Stimulated activated CD4-positive, alpha-beta T cell treated with anti-CD3 and anti-CD28 coated beads, Interleukin-4, amount 100 ng/mL, for 1 hour (primary cell): ENCODE measurements at places on chromosomes 5 and 9.

GRCh38 chr5:150181766-150182545 is 7.9 kb upstream of the SLC6A7 start:
- no peak for DNase-seq

- DNase-seq, result no peak
Measured at GRCh38 chr5:60148366-60148765, 254.8 kb upstream of the PDE4D start.

GRCh38 chr9:4297786-4298254 is 2.0 kb downstream of the GLIS3 start:
- DNase-seq, result peak; percentile 47

GRCh38 chr9:78091731-78092130 is 60.1 kb upstream of the GNAQ start:
- DNase-seq, result no peak

DNA sequence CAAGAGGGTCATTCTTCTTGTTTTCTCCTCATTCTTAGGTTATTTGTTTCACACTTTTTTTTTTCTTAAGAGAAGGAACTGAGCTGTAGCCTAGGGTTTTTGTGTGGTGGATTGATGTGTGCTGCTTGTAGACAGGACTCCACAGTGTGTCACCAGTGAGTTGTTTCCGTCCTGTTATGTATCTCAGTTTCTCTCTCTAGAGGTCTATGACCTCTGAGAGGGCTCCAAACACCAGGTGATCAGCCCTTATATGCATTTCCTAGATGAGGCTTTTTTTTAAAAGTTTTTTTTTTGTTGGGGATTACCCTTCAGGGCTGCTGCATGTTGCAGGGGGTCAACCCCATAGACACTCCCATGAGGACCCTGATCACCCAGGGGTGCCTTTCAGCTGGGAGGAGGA is 124.2 kb upstream of the MAST4 start:
- DNase-seq, result no peak

DNA sequence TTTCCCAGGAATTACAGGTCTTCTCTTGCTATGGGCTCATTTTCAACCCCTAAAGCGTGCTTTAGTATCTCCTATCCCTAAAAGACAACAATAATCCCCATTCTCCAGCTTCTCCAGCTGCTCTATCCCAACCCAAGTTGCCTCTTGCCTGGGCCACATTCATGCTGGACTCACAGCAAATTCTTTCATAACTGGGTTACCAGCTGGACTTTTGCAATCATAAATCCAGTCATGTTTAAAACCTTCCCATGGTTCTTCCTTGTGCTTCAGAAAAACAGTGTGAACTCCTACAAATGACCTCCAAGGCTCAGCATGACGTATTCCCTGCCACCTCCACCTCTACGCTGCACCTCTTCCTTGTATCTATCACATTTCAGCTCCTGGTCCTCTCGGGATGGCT is 346.9 kb downstream of the GADD45G start:
- no peak for DNase-seq

DNA sequence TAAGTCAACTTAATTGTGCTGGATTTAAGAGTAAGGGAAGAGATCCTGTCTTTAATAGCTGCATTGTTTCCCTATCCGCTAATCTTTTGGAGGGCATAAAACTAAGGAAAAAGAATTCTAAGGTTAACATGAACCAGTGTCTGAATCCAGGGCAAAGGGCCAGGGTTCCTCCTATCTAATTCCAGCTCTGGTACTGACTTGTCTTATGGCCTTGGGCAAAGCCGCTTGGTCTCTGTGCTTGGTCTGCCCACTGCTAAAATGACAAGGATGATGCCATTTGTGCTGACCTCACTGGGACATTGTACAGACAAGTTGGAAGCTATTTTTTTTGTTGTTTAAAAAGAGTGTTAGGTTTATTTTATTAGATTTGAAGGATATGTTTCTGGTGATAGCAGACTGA is 334.7 kb upstream of the PIK3R1 start:
- DNase-seq, result no peak

GRCh38 chr5:122541388-122541787 is 229.4 kb downstream of the SNCAIP start:
- no peak for DNase-seq

DNA sequence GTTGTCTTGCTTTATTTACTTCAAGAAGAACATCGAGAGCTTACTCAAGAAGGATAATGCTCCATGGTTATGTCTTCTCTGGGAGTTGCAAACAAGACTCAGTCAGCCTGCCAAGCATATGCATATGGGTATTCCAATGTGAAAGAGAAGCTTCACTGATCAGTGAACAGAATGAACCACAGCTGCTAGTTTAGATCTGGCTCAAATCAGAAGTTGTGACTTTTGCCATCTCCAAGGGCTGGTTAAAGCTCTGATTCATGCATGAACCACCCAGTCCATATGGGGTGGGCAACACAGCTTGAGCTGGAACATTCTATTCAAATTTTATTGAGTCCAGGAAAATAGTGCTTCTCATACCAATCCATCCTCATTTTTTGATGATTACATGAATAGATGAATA is 50.0 kb downstream of the ATPSCKMT start:
- no peak for DNase-seq

DNA sequence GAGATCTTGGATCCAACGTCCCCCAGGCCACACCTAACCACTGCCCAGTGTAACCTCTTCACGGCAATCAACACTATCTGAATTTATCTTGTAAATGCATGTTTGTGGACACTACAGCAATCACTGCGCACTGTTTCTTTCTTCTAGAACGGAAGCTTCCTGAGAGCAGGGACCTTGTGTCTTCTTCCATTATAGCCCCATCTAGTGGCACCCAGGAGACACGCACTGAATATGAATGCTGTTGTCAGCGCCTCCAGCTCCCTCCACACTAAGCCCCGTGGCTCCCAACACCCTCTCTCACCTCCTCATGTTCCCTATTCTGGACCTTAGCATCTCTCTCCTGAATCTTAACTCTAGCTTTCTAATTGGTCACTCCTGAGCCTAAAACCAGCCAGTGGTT is 72.7 kb downstream of the SMIM23 start:
- DNase-seq, result no peak

- DNase-seq, result no peak
Measured at GRCh38 chr5:115934388-115934974, 27.8 kb upstream of the LVRN start.

DNA sequence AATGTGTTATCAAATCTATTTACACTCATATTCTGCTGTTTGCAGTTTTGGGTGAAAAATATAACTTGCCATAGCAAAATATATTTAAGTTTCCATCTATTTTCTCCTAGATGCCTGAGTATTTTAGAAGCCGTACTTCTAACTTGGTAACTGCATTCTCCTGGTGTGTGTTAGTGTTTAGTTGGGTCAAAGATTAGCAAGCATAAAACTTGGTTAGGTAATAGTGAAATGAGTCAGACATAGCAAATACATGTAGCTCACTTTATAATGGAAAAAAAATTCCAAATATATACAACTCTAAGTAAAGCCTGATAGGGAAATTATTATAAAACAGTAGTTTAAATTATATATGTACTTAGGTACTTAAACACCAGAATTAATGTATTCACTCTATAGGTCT is 640.7 kb upstream of the ST8SIA4 start:
- DNase-seq, result no peak

- DNase-seq, result no peak
Measured at GRCh38 chr5:27474395-27474794, 436.0 kb upstream of the CDH9 start.

DNA sequence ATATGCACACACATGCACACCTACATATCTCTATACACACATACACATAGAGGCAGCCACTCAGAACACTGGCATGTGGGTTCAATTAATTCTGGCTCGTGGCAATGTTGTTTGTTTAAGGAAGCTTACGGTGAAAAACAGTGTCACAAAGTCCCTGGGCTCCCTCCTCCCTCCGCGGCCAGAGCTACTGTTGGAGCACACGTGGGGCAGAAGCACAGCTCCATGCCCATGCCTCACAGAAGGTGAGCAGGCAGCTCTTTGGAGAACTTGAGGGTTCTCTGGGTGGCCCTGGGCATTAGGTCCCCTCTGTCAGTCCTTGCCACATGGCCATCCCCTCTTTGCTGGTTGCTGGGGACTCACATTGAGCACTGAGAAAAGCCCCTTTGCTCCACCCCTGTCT is 107.5 kb downstream of the GADD45G start:
- no peak for DNase-seq

DNA sequence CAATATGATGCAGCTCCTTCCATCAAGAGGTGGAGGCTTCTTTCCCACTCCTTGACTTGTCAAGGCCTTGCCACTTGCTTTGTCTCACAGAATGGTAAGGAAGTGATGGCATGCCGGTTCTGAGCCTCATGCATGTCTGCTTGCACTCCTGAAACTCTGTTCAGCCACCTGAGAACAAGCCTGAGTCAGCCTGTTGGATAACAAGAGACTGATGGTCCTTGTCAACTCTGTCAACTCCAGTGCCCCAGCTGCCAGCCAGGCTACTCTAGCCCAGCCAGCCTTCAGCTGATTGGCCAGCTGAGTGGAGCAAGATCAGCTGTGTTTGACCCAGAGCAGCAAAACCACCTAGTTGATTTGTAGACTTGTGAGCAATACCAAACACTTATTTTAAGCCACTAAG is 4.4 kb upstream of the TENT4A start:
- DNase-seq, result no peak

DNA sequence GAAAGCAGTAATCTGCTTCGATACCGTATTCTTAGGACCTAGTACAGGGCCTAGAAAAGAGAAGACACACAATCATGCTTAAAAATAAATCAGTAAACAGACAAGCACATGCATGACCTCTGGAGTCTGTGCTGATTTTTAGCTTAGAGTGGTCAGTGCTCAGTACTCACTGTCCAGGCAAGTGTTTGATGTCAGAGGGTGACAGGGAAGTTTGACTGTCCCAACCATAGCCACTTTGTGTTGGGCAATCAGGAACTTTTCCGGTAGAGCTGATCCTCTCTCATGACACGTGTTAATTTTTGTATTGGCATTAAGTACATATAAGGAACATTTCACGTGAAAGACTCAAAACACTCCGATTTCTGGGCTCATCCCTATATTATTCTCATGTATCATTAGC is 464.7 kb upstream of the KLF4 start:
- no peak for DNase-seq

GRCh38 chr9:130215341-130216119 is 43.3 kb downstream of the NCS1 start:
- no peak for DNase-seq

GRCh38 chr9:87714819-87715218 is 11.1 kb upstream of the CTSL start:
- no peak for DNase-seq

DNA sequence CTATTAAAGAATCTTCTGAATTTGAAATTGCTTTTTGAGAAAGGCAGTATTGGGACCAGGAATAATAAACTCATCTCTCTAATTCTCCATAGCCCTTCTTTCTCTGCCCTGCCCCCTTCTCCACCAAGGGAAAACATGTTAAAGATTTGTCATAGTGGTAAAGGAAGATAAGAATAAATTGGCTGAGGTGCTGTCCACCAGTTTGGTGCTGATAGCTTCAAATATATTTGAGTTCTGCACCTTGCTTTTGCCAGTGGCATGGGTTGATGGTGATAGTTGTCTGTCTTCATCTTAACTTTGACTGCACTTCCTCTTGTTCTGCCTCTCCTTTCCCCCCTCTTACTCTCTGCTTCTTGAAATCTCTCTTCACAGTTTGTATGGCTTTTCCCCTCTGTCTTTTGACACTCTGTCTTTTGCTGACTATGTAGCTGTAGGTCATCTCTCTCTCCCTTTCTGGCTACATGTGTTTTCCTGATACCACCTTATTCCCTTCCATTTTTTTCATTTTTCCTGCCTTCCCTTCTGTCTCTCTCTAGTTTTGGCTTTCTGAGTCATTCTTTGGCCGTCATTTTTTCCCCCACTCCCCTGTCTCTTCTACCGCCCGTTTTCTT is 56.6 kb downstream of the NDUFS4 start:
- DNase-seq, result no peak

DNA sequence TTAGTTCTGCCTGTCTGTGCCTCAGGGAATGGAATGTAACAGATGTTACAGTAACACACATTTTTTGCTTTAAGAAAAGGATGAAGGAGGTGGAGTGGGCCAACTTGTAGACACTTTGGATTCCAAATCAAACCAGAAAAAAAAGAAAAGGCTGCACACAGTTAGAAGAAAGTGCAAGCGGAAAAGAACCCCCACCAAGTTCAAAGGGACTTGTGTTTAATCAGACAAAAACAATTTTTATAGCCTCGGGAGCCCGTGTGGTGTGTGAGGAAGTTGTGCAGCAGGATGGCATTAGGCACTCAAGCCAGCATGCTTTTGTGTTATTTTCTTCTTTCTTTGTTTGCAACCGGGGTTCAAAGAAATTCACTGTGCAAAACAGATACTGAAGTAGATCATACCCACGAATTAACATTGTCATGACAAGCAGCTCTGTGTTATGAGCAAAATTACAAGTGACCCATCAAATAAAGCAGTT is 189.5 kb downstream of the SEMA5A start:
- no peak for DNase-seq

DNA sequence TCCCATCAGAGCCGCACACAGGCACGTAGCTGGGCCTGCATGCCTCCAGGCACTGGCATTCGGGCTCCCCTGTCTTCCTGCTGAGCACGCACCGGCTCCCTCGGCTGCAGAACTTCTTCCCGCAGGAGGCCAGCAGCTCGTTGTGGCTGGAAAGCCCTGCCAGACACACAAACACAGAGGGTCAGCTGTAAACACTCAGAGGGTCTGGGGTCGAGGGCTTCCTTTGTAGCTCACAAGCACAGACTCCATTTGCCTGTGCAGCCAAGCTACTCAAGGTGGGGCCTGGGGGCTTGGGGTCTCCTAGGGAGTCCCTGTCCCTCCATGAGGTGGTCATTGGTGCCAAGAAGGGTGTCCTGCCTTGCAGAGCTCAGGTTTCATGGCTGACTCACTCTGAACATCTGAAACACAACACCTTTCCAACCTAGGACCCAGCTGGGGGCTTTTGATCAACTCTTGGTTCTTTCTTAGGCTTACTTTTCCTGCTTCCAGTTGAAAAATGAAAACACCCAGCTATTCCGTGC is 211.4 kb downstream of the FSTL4 start:
- no peak for DNase-seq

DNA sequence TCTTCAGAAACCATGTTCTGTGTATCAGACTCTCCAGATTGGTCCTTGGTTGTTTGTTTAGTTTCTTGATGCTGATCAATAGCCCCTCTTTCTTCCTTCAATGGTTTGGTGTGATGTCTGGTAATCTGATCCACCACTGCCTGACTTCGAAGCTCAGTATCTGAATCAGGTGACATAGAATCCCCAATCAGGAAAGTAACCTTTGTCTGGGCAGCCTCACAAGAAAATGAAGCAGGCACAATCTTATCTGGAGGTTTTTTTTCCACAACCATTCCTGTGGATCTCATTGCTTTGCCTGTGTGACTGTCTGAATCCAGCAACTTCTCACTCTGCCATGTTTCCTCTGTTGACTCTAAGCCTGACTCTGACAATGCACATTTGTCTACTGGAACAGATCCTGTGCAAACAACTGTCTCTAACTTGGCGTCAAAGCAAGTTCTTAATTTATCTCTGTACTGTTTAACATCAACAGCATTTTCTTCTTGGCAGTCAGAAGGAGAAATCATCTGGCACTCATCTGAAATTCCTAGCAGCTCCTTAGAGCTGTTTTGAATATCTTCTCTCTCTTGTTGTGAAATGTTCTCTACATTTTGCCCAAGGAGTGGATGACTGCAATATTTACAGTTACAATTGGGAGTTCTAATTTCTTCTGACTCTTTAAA is 37.1 kb upstream of the RAPGEF6 start:
- DNase-seq, result no peak

- DNase-seq, result no peak
Measured at GRCh38 chr9:7478646-7479045, 320.9 kb downstream of the DMAC1 start.
